Fibroblast of lung (primary cell): ENCODE measurements at places on chromosomes 2 and 18. TPM values are rescaled to one million over a fixed set of nuclear protein-coding genes. Genes with fewer than 3 reads are reported as not detected.

GRCh38 chr2:233267516-233268245 is 16.2 kb downstream of the ATG16L1 start:
- no peak for DNase-seq

DNA sequence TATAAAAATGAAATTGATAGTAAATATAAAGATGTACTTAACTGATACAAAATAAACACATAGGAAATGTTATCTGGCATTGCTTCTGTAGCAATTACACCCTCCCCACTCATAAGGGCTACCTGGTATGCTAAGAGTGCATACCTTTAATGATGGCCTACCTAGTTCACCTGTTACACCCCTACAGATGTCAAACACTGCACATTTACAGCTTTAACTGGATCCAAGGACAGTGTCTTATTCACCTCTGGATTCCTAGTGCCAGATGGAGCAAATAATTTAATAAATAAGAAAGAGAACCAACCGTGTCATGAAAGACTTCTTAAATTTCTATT is 15.3 kb upstream of the SEC11C start:
- no peak for DNase-seq

GAREM2 gene
- 0.66 and 0.77 TPM in 2 replicates for total RNA-seq

- DNase-seq, result no peak
These were observed 132.9 kb downstream of the SETBP1 start for GRCh38 chr18:44813586-44813985.

GRCh38 chr2:54624591-54625071 is 98.8 kb upstream of the EML6 start:
- DNase-seq, result peak; percentile 80

DNA sequence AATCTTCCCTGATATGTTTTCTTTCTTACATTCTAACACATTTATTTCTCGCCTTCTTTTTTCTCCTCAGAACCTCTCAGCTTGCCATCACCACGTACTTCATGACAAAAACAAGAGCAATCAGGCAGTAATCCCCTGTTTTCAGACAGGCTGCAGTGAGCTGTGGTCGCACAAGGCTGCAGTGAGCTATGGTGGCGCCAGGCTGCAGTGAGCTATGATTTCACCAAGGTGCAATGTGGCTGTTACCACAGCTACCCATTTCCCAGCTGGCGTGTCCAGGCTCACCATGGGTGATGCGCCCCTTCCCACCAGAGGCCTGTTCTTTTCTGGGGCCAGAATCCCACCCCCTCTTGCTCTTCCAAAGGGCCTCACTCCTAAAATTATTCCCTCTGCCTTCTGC is 25.8 kb downstream of the TCF23 start:
- DNase-seq, result no peak

DNA sequence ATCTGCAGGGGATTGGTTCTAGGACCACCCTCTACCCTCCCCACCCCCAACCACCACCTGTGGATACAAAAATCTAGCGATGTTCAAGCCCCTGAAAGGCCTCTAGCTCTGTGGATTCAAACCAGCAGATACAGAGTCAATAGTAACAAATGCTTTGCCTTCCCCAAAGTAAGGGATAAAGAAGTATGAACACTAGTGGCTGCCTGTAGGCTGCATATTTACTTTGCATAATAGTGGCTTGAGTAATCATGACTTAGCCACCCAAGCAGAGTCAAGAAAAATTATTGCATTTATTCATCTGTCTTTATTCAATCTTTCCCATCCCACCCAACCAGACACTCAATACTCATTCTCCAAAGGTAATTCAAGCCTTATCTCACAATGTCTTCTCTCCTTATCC is 43.8 kb downstream of the SOCS6 start:
- DNase-seq, result peak; percentile 55

CASP8 gene
- total RNA-seq, result 31.5 and 38.3 TPM in 2 replicates

CLHC1 gene
- 7.2 and 11.9 TPM in 2 replicates for total RNA-seq

DNA sequence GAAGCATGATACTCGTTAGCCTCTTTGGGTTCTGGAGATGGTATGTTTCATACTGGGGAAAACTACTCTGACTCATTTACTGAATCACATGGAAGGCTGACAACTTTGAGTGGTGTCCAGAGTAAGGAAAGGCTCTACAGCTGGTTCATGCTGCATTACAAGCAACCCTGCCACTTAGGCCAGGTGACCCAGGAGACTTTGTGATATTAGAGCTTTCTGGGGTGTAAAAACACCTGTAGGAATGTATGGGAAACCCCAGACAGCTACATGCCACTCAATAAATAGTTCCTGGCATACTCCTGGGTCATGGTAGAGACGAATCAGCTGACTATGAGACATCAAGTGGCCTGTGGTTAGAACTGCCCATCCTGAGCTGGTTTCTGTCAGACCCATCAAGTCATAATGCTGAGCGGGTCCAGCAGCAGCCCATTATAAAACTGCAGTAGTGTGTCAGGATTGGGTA is 21.3 kb upstream of the TCF7L1 start:
- peak; percentile 68 for DNase-seq

DNA sequence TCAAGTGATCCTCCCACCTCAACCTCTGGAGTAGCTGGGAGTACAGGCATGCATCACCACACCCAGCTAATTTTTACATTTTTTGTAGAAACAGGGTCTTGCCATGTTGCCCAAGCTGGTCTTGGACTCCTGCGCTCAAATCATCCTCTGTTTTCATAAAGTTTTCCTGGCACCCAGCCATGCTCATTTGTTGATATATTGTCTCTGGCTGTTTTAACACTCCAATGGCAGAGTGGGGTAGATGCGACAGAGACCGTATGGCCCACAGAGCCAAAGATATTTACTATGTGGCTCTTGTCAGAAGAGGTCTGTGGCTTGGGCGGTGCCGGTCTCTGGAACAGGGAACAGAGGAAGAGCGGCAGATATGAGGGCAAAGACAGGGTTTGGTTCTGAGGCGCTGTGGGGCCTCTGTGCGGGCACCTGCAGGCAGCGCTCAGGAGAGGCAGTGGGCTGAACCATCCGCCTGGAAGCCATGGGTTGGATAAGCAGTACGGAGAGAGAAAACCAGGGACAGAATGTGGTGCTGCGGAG is 50.2 kb downstream of the CENPO start:
- no peak for DNase-seq

APCDD1 gene
- total RNA-seq, result 4.9 and 17.3 TPM in 2 replicates

SLC9A2 gene
- total RNA-seq, result not detected in 2 replicates

DNA sequence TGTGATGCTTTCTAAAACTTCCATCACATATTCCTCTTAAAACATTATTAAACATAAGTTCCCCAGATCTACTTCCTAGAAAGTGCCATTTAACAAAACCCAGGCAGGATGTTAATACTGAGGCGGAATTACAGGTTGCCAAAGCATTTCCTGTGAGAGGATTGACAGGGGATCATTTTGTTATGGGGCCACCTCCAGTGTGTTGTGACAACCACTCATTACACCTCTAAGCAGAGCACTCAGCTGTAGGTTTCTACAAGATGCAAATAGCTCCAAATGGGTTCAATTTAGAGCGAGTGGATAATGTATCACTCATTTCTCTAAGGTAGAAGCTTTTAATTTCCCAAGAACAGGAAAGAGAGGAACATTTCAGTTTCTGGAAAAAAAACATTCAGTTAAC is 1429.5 kb upstream of the ACVR2A start:
- no peak for DNase-seq

DNA sequence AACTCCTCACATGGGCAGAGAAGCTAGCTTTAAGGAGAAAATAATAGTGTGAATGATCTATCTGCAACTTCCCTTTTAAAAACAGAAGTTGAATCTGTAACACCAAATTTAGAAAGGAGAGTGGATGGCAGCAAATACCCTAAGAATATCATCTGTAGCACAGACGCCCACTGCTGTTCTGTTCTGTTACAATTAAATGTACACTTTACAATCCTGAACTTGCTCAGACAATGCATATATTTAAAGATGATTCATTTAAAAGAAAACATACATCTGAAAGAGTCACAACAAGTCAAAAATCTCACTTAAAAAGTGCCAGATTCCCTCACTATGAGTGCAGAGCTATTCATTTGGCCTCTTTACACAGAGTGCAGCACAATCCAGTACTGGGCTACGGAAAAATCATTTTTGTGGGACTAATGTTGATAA is 8.0 kb upstream of the SERTAD2 start:
- no peak for DNase-seq

PIEZO2 gene
- total RNA-seq, result 6.6 and 32.9 TPM in 2 replicates

DNA sequence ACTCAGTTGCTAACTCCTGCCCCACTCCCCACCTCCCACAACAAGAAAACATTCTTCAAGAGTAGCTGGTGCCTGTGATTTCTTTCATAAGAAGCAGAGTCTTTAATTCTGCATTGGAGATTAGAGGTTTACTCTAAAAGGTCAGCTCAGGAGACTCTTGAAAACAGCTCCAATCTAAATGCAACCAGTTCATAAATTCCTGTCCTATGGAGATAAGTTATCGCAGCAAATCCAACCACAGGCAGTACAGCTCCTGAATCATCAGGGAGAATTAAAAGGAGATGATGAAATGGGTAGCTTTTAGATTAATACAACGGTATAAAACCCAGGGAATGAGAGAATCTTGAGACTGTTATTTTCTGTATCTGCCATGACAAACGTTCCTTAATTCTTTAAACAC is 130.7 kb downstream of the SOCS6 start:
- peak; percentile 76 for DNase-seq

DNA sequence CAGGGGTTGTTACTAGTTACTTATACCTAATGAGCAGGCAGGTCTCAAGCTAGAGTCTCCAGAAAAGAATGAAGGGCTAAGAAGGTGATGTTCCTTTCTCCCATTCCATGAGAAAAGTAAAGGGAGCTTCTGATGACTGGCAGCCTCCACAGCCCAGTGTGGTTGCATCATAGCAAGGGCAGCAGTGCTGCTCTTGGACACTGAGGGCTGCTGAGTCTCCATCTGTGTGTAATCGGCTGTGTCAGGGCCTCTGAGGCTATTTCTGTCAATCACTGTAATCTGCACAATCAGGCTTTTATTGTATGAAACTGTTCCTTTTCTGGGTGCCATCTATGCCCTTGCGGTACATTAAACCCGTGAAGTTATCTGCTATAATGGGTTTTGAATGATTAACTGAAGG is 164.1 kb upstream of the FBXO11 start:
- DNase-seq, result no peak

DNA sequence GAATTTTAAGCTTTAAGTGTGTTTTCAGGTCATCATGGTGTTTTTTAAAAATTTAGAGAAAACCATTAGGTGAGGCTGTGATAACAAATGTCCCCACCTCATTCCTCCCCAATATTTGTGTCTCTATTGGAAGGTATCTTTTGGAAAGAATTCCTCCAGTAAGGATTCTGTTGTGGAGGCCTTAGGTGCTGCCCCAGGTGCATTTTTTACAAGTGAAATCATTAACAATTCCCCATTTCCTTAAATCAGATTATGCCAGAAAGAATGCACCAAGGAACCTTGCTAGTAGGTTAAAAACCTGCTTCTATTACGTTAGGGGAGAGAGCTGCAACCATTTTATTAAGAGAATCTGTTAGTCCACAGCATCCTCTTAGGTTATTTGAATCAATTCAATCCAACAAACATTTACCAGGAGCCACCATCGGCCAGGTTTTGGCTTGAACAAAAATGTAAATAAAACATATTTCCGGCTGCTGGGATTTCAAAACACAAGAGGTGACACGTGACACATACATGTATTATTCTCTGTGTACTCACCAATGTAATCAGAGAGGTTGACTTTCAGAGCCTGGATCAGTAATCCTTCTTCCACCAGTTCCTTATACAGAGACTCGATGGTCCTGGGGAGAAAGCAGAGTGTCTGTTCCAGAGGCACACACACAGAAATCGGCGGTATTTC is 112.5 kb upstream of the ASB18 start:
- DNase-seq, result no peak

- no peak for DNase-seq
These were observed 3.5 kb downstream of the WNT6 start for GRCh38 chr2:218863021-218863520.

SYT4 gene
- not detected in 2 replicates for total RNA-seq

ZNF521 gene
- total RNA-seq, result 23.6 and 43.6 TPM in 2 replicates

GRCh38 chr2:137947728-137948336 is 16.4 kb upstream of the HNMT start:
- DNase-seq, result peak; percentile 85

PPP1R1C gene
- 0.50 and 0.77 TPM in 2 replicates for total RNA-seq

- DNase-seq, result no peak
These were observed 95.8 kb downstream of the NOL10 start for GRCh38 chr2:10594011-10594410.

GRCh38 chr2:231571661-231572191 is 20.9 kb upstream of the TEX44 start:
- DNase-seq, result no peak

GRCh38 chr2:233141901-233142300 is 81.8 kb downstream of the INPP5D start:
- DNase-seq, result no peak

DNA sequence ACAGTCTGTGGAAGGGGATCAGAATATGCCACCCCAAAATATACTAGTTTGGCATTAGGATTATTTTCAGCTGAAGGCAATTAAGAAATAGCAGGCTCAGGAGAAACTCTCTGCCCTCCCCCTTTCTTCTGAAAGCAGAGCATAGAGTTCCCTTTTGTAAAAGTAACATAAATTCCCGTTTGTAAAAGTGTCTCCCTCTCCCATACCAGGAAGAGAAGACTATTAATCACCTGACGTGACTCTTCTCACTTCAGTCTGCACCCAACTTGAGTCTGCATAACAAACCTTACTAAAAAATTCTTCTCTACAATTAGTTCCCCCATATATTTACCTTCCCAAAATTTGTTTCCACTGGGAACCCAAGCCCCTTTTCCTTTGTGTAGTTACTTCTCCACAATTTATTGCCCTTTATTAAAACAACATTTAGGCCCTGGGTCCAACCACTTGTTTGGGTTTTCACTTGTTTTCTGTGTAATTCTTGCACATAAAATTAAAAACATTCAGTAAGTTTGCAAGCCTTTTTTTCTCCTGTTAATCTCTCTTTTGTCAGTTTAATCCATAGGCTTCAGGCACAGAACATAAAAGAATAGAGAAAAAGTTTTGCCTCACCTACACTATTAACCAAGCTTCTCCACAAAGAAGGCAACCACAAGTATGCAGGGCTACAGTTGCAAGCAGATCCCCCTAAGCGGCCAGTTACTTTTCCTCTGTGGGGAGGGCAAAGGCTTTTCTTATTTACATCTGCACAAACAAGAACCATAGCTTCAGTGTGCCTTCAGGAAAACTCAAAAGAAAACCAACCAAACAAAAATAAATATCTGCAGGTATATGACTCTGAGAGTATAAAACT is 107.6 kb upstream of the MSH2 start:
- DNase-seq, result no peak

GNLY gene
- total RNA-seq, result under 0.01 TPM in 1 of 2 replicates, not detected in the other

DNA sequence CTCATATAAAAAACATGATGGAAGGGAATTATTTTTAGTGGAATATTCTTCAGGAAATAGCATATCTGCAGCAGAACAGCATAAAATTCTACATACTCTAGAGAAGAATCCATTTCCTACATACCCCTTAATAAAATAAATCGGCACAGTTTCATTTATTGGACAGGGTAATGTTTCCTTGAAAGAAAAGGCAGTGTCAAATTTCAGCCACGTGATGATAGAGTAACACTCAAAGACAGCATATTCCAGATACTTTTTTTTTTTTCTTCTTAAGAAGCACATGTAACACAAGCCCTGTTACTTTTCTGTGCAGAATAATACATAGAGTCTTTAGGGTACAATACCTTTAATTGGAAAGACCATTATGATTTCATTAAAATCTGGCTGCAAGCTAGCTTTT is 204.4 kb downstream of the SRBD1 start:
- DNase-seq, result peak; percentile 18

PDK1 gene
- 5.9 and 11.2 TPM in 2 replicates for total RNA-seq
